ENCODE measurements at places on chromosomes 7 and 10.

DNA sequence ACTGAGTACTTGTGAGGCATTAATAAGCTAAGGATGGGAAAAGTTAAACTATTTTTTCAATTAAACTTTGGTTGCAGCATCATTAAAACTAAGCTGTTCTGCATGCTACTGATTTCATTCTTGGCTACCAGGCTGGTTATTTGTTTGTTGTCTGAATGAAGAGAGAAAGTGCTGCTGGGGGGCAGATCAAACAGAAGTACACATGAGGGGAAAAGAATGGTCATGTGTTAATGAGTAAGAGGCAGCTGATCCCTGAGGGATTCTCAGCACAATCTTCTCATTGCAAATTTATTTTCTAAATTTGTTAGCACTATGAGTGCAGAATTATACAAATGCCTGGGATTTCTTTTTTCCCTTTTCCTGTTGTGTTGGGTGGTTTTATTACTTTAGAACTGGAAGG is 213.2 kb upstream of the HPS1 start:
- no peak for DNase-seq

- DNase-seq: no peak
Observed at GRCh38 chr10:47123716-47124288, 176.2 kb upstream of the GDF10 start.

DNA sequence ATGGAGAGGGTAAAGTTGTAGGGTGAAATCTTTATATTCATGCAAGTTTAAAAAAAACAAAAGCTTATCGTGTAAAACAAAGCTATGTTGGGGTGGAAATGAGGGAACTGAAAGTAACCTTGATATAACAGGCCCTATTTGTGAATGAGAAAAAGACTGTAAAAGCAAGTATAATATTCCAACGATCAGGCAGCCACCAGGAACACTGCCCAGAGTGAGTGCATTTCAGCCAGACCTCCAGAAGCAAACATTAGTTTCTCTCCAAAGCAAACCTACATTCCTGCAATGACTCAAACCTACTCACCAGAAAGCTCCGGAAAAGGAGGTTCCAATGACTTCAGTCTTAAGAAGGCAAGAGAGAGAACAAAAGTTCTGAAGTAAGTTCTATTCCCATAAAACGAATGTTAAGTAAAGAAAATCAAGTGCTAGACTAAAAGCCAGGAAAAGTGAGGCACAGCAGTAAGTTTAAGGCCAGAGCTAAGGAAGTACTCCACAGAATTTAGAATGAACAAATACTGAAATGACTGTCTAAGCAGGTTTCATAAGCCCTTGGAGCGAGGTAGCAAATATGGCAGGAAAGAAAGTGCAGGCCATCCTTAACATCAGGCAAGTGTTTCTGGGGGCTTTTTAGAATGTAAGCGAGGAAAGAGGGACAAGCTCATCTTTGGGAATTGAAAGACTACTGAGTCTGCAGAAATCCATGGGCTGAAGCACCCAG is 493.1 kb downstream of the XPNPEP1 start:
- no peak for DNase-seq

DNA sequence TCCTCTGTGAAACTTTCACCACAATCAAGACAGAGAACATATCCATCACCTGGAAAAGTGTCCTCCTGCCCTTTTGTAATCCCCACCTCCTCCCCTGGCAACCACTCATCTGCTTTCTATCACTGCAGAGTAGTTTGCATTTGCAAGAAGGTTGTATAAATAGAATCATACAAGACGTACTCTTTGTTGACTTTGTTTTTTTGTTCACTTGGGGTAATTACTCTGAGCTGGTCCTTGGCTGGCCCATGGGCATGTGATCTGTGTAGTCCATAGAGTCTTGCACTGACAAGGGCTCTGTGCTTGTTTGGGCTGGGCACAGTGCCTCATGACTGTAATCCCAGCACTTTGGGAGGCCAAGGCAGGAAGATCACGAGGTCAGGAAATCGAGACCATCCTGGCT is 7.8 kb upstream of the HACD1 start:
- DNase-seq: no peak

GRCh38 chr10:131891196-131891928 is 9.4 kb upstream of the PPP2R2D start:
- no peak for DNase-seq

GRCh38 chr7:79778786-79779770 is 325.6 kb upstream of the MAGI2 start:
- DNase-seq: no peak

GRCh38 chr7:88001744-88002530 is 67.9 kb downstream of the ADAM22 start:
- DNase-seq: no peak
